Esophagus squamous epithelium (tissue), 5 donors: ENCODE measurements at places on chromosomes 16 and 17. TPM values are rescaled to one million over a fixed set of nuclear protein-coding genes. Genes with fewer than 3 reads are reported as not detected.

The CSH1 gene
- total RNA-seq: not detected

The ORC6 gene
- 4.6 TPM for total RNA-seq

The CRYM gene
- total RNA-seq: 3.1 TPM

The MNT gene
- 23.0 TPM for total RNA-seq

The PMP22 gene
- 12.8 TPM for total RNA-seq

The GPR142 gene
- 0.38 TPM for total RNA-seq

The KRTAP2-1 gene
- not detected for total RNA-seq
